ENCODE measurements at places on chromosomes 2 and 18.

DNA sequence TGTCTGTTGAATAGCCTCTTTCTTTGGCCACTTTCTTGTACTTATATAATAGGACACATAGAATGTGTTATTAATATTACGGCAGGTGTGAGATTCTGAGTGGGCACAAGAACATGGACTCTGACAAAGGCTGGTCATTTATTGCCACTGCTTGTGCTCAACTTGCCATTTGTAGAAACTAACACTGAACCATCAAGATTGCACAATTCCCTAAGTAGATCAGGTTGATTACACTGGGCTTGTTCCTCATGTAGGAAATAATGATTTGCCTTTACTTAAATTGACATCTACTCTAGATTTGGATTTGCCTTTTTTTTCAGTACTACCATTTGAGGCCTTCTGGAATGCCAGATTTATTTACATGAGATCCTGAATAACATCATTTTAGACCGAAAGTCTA, 342.7 kb upstream of the CWC22 start:
- no peak for DNase-seq

GRCh38 chr18:23812546-23813440, 123.5 kb downstream of the LAMA3 start:
- no peak for DNase-seq

- DNase-seq, result no peak
These were observed 32.4 kb downstream of the TEX51 start for GRCh38 chr2:126930970-126931590.

DNA sequence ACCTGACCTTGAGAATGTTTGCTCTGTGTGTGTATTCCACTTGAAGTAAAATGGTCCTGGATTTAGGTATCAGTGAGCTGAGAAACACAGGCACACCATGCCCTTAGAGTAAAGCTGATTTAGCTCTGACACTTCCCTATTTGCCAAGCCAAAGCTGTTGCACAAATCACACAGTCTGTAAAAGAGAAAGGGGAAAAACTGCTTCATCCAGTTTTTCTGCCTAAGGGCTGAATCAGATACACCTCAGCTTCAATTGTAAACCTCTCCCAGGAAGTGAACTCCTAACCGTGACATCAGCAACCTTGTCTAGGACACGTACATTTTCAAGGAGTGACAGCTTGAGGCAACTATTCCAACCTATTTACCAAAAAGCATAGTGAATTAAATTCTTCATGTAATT, 150.4 kb downstream of the NR4A2 start:
- DNase-seq, result no peak

DNA sequence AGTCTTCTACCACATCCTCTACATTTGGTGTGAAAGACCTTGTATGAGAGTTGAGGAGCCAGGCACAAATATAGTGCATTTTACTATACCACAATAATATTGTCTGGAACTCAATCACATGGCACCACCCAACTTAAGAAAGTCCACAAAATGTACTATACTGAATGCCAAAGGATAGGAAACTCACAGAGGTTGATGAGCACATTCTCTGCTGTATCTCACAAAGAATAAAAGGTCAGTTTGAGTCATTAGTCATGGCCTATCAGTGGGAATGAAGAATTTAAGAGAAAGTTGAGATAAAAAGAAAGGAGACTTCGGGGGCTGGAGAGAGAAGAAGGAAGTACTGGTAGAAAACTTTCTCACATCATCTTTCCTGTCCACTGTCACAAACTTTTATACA, 134.3 kb downstream of the RDH14 start:
- DNase-seq, result no peak

- no peak for DNase-seq
These were observed 77.7 kb downstream of the THADA start for GRCh38 chr2:43518181-43518580.

DNA sequence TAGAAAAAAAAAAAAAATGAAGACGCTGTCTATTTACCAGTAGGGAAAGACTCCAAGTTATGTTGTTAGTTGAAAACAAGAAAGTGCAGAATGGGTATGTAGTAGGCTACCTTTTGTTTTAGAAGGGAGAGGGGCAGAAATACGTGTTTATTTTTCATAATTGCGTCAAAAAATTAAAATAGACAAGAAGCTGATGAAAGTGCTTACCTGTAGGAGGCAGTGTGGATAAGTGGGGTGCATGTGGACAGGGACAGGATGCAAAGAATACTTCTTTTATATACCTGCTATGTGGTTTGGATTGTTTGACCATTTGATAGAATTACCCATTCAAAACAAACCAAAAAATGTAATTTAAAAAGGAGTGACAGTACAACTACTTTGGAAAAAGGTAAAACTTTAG, 3.0 kb upstream of the GCG start:
- no peak for DNase-seq

DNA sequence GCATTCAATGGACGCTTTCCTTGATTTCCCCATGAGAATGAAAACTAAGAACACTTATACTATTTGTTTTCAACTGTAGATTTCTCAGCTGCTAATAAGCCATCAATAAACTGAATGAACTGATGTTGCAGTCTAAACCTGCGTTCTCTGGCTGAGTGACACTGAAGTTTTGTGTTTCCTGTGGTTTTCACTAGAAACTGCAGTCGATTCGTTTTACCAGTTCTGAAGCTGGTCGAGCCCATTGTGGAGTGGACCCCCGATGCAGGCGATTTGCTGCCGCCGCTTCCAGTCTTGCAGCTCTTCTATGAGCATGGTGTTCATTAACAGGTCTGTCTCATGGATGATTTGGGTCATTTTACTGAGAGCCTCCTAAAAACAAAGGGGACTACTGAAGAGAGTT, 50.6 kb upstream of the STAT1 start:
- peak; percentile 14 for DNase-seq

DNA sequence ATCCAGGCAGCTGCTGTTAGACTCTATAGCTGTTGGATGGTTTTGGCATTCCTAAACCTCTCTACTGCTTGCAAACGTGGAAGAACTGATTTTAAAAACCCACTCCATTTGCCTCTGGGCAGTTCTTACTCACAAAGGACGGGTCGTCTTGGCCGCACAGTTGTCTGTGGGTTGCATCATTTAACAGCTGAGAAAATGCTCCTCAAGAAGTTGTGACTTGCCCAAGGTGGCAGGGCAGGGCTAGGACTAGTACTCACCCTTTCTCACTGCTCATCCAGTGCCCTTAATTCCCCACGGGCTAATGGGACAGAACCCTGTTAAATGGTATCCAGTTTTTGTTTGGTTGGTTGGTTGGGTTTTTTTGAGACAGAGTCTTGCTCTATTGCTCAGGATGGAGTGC, 997 bp upstream of the DRC1 start:
- no peak for DNase-seq

DNA sequence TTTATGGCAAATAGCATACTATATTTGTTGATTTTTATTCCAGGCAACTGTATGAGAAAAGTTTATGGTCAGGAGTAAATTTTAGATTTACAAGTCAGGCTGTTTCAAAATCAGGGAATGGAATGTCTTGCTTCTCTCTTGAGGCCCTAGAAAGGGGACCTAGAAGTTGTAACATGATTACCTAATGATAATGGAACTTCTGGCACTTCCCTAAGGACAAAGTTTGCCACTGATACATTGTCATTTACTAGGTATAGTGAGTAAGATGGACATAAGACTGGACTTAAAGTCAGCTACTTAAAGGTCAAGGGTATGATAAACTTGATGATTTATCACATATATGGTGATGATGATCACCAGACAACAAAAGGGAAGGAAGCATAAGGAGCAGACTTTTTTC, 103.3 kb upstream of the VRK2 start:
- no peak for DNase-seq

- DNase-seq, result no peak
These were observed 256.0 kb upstream of the FANCL start for GRCh38 chr2:58497168-58497567.

Measured in activated naive CD4-positive, alpha-beta T cell treated with anti-CD3 and anti-CD28 coated beads, Interleukin-2, amount 50 U/mL, for 16 hours (primary cell).